ENCODE measurements at places on chromosomes 1 and 21.

DNA sequence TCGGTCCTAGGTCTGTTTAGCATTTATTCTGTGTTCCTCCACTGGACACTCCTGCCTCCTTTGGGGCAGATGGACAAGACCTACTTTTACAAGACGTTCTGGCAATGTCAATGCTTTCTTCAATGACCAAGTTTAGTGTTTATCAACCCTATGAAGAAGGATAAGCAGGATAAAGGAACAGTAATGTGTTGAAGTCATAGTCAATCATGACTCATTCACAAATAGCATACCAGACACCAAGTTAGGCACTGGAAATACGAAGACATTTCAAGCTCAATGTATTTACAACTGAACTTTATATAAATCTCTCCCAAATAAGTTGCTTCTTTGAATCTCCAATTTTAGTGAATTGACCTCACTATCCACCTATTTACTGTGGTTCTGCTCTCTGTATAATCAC lies 4.8 kb upstream of the SLC35D1 start:
- no peak for DNase-seq

- no peak for DNase-seq
These were observed 179.8 kb downstream of the HFM1 start for GRCh38 chr1:91224878-91225277.

DNA sequence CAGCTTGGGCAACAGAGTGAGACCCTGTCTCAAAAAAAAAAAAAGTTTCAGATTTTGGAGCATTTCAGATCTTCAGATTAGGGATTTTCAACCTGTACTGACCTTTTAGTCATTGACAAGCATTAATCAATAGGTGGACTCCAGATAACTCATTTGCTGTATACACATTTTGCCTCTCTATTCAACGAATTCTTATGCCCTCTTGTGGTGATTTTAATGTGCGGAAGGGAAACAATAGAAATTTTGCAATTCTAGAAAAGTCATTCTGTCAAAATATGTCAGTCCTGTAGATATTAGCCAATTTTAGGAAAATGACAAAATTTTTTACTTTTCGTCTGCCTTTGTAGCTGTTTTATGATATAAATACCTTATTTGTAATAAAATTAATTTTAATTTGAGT lies 11.6 kb upstream of the OR2G2 start:
- DNase-seq = no peak

- DNase-seq = no peak
These were observed 8.3 kb downstream of the TTLL10 start for GRCh38 chr1:1181938-1182410.

DNA sequence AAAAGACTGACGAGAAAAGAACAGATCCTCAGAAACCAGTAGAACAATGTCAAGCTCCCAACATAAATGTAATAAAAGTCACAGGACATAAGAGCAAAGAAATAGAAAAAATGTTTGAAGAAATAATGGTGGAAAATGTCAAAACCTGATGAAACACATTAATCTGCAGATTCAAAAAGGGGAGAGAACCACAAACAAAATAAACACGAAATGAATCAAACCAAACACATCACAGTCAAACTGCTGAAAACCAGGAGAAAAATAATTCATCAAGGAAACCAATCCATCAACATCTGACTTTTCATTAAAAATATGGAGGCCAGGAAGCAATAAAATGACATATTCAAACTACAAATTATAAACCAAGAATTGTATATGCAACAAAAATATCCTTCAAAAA lies 31.9 kb downstream of the TRIM33 start:
- no peak for DNase-seq

DNA sequence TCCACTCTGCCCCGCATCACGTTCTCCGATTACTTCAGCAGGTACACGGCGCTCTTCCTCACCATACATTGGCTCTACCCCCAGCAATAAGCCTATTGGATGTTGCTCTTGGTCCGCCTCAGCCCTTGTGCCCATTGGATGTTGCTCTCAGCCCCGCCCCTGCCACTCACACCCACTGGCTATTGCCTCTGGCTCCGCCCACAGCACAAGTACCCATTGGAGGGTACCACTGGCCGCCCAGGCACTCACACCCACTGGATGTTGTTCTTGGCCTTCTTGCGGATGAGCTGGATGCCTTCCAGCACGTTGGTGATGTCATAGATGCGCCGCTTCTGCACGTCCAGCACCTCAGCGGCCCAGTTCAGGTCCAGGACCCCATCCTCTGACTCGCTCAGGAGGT lies 9.4 kb downstream of the E2F2 start:
- no peak for DNase-seq

DNA sequence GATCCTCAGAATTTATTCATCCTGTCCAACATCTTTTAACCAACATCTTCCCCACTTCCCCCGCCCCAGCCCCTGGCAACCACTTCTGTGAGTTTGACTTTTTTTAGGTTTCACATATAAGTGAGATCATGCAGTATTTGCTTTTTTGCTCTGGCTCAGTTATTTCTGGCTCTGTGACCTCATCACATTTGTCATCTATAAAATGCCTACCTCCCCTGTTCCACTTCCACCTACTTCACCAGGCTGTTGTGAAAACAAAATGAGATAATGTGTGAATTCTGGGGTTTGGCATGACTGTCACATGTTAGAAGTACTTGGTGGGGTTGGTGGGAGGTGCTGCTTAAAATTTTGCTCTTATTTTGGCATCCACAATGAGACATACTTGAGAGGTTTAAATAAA lies 18.4 kb downstream of the HHAT start:
- no peak for DNase-seq

DNA sequence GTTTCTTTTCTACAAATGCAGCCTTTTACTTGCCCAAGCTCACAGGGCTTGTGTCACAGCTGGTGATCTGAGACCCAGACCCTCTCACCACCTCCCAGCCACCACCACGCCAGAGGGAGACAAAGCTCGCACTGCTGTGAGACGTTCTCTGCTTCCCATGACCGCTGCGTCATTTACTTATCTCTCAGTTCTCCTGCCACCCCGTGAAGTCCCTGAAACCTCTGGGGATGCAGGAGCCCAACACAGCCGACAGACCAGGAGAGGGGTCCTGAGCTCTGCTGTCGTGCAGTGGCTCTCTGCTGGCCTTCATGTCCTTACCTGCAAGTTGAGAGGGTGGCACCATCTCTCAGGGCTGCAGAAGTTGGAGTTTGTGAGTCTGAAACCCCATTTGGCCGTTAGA lies 77.7 kb downstream of the SLC16A1 start:
- no peak for DNase-seq
